H4 (cell line): ENCODE measurements at places on chromosomes 11 and 22.

DNA sequence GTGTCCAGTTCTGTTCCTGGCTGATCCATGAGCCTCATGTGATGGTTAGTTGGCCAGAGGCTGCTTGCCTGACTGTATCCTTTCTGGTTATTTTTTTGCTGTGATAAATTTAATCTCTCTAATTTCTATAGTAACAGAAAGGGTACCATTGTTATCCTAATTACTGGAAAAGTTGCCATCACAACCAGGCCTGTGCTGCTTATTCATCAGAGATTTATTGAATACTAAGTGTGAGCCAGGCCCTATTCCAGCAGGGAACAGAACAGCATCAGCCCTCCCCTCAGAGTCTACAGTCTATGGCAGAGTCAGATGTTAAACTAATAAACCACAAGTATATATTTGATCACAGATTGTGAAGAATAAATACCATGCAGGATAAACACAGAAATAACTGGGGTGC lies 86.8 kb downstream of the DEPDC5 start:
- DNase-seq = no peak

GRCh38 chr22:35645646-35646045 lies 2.6 kb upstream of the APOL6 start:
- no peak for DNase-seq

DNA sequence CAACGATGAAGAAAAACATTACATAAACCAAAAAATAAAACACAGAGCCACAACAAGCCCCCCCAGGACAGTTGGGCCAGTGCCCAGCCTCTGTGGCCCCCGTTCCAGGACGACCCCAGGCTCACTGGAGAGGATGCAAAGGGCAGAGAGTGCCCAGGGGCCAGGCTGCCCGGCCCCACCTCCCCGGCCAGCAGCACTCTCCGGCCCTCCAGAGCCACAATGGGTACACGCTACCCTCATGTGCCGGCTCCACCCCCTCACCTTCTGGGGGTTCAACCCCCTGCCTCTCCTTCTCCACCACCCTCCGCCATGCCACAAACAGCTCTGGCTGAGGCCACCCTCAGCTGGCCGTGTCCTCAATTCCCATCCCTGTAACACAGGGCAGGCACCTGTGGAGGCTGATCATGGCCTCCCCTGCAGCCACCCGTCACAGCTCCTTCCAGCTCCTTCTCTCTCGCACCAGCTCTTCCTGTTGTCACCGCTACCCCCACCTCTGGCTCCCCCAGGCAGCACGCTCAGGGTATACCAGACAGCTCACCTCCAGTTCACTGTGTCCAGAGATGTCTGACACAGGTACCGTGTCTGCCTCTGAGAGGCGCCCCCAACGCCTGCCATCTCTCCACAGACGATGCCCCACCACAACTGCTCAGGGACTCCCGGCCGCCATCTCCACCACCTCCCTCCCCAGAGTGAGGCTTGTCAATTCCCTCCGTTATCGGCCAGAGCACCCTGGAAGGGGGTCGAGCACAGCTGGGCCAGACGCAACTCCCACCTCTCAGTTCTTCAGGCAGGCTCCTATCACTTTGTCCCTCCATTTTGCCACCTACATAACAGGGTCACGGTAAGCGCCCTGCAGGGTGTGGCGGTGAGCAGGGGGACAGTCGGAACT lies 30.8 kb upstream of the MOB2 start:
- DNase-seq = no peak

- no peak for DNase-seq
Observed at GRCh38 chr22:49027368-49027670, 800.4 kb downstream of the BRD1 start.

- DNase-seq = peak; percentile 12
Observed at GRCh38 chr22:33883961-33884808, 36.1 kb downstream of the LARGE1 start.

GRCh38 chr11:28808771-28809170 lies 700.6 kb downstream of the METTL15 start:
- no peak for DNase-seq

DNA sequence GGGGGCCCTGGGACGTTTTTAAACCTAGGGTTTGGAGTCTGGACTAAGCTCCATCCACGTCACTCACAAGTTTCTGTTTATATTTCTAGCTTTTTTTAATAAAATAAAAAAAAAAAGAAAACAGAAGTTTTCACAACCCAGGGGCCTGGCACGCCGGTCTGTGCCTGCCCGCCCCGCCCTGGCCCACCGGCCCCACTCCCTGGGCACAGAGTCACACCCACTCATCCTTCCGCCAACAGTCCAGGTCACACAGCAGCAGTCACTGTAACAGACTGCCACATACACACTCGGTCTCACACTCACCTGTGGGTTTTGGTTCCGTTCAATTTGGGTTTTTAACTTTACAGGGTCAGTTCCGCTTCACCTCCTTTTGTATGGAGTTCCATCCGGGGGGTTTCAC lies 5.3 kb upstream of the ACR start:
- no peak for DNase-seq

DNA sequence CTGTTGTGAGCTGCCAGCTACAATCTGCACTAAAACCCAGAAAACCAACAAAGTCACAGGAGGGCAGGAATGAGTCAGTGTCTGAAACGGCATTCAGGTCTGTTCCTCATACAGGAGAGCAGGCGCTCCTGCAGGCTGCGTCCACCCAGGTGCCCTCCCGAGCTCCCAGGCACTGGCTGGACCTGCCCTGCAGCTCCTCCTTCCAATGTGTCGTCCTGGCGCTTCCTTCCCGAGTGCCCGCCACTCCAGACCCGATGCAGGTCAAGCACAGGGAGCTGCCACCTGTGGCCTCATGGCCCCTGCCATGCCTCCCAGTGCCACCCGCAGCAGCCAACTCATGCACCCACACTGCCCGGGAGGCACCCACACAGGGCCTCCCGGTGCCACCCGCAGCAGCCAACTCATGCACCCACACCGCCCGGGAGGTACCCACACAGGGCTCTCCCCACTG lies 12.0 kb downstream of the BRD1 start:
- no peak for DNase-seq

DNA sequence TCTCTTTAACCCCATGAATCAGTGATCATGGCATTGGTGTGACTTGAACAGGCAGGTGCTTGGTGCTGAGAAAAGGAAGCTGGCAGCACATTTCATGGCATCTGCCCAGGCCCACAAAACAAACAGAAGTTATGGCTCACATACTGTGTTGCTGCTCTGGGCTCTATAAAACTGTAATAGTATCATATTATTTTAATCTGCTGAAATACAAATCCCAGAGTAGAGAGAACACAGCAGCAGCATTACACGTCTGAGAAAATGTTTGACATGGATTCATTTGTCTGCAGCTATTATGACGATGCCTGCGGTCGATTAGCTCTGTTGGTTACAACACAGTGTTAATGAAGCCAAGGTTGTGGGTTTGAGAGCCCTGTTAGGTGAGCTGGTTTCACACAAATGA lies 80.8 kb downstream of the ALX4 start:
- DNase-seq = no peak

- no peak for DNase-seq
Observed at GRCh38 chr11:101169944-101170343, 40.3 kb upstream of the PGR start.

- peak; percentile 42 for DNase-seq
Observed at GRCh38 chr11:15288863-15289262, 174.1 kb downstream of the INSC start.

- DNase-seq = no peak
Observed at GRCh38 chr22:27075028-27075678, 417.8 kb downstream of the MIAT start.

DNA sequence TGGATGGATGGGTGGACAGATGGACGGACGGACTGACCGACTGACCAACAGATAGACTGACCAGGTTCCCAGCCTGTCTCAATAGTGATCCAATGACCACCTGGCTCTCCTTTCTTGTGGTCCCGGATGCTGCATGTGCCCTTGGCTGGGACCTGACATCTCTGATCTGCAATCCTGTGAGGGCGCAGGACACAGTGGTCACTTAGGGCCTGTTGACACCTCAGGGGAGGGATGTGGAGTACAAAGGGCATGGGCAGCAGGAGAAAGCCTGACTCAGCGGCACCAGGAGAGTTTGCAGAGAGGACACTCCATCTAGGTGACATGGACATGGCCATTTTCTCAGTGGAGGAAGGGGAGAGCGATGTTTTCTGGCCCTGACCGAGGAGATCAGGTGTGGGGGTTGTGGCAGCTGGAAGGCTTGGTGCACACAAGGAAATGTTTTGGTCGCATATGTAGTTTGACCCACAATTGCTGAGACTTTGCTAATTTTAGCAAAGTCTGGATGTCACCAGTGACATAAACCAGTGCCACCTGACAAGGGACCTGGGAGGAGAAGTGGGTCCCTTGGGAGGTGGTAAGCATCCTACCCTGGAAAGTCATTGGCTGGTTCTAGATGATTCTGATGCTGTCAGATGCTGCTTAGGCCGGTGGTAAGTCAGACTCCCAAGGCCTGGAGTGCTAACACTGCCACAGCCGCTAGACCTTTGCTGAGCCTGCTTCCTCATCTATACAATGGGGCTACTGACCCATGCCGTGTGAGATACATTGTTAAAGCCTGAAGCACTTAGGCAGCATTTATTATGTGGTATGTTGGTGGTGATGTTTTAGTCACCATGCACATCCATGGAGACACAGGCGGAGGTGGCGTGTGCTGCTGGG lies 50.7 kb downstream of the CD82 start:
- DNase-seq = no peak

GRCh38 chr22:36323855-36324331 lies 63.9 kb downstream of the MYH9 start:
- DNase-seq = no peak

DNA sequence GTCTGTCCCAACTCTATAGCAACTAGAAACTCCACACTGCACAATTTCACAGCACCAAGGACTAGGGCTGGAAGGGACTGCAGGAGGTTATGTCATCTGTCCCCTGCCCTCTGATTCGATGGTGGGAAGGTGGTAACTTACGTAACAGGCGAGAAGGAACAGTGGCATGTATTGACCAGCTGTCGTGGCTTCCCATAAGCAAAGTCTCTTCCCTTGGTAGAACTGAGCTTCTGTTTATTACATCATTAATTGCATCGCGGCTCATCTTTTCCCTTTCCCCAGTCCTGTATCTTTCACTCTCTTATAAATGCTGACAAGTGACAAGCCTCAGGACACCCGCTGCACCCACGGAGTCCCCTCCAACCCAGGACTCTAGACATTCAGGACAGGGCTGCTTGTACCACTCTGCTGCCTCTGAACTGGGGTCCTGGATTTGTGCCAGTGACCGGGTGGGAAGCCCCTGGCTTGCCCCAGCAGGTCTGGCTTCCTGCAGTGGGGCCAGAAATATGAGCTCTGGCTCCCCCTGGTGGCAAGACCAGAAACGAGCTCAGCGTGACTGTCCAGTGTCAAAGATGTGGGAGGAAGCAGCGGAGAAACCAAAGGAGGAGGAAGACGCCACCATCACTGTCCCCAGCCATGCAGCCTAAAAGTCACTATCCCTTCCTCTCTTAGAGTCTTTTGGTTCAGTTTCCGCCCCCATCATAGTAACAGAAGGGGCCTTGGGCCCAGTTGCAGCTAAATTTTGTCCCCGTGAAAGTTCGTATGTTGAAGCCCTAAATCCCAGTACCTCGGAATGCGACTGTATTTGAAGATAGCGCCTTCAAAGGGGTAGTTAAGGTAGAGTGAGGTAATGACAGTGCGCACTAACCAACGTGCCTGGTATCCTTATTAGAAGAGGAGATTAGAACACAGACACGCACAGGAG lies 84.5 kb downstream of the ISX start:
- peak; percentile 14 for DNase-seq

DNA sequence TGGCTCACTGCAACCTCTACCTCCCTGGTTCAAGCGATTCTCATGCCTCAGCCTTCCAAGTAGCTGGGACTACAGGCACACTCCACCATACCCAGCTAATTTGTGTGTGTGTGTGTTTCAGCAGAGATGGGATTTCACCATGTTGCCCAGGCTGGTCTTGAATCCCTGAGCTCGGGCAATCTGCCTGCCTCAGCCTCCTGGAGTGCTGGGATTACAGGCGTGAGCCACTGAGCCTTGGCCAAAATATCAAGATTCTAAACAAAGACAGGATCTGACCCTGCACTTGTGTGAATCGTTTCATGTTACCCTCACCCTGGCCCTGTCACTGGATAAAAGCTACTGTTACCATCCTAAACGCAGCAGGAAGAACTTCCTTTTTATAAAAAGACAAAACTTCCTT lies 15.6 kb upstream of the THY1 start:
- no peak for DNase-seq

- DNase-seq = no peak
Observed at GRCh38 chr11:17408641-17409040, 20.2 kb upstream of the KCNJ11 start.

DNA sequence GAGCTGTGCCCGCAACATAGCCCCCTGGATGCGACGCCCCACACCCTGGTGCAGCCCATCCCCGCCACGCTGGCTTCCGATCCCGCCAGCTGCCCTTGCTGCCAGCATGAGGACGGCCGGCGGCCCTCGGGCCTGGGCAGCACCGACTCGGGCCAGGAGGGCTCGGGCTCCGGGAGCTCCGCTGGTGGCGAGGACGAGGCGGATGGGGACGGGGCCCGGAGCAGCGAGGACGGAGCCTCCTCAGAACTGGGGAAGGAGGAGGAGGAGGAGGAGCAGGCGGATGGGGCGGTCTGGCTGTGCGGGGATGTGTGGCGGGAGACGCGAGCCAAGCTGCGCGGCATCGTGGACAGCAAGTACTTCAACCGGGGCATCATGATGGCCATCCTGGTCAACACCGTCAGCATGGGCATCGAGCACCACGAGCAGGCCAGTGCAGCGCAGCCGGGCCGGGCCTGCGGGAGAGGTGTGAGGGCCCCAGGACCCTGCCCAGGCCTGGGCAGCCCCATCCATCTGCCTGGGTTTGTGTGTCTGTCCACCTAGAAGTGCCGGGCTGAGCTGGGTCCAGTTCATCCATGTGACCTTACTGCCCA lies 79.0 kb downstream of the CACNA1I start:
- DNase-seq = no peak

- no peak for DNase-seq
Observed at GRCh38 chr22:45905326-45905923, 71.5 kb downstream of the WNT7B start.

DNA sequence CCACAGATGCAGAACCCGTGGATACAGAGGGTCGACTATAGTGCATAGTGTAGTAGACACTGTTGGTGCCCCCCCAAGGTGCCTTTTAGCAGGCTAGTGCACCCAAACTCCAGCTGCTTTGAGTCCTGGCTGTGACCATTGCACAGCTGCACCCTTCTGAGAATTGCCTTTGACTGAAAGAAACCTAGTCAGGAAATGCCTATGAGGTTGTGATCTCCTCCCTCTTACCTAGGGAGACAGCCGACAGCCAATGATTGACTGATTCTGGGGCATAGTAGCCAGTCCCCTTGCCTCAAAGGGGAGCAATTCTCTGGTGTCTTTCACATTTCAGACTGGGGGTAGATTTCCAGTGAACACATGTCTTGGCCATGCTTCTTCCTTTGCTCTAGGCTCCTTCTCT lies 74.2 kb downstream of the DCDC1 start:
- DNase-seq = no peak
